ENCODE measurements at places on chromosomes 16 and 17.

DNA sequence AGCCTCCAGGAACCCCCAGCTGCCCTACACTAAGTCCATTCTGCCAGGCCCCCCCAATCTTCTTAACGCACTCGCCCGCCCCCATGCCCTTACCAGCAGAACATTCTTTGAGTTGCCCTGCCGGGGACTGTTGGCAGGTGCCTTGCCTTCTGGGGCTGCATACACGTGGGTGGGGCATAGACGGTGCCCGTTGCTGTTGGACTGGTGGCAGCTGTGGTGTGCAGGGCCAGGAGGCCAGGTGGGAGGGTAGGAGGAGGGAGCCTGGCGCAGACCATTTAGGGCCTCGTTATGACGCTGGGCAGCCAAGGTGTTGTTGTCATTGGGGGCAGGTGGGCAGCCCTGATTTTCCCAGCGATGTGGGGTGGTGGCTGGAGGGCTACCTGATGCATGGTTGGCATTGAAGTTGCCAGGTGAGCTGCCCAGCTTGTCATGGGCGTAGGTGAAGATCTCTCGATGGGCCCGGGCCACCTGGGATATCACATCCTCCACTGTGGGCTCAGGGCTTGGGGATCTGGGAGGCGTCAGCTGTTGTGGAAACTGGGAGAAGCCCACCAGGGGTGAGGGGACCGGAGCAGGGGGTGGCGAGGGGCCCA is 4.9 kb downstream of the NR1D1 start:
- DNase-seq = peak; percentile 16

GRCh38 chr16:57266531-57267260 is 17.8 kb downstream of the PLLP start:
- peak; percentile 78 for DNase-seq

- DNase-seq = no peak
Observed at GRCh38 chr17:38590988-38591758, 14.6 kb downstream of the SRCIN1 start.

DNA sequence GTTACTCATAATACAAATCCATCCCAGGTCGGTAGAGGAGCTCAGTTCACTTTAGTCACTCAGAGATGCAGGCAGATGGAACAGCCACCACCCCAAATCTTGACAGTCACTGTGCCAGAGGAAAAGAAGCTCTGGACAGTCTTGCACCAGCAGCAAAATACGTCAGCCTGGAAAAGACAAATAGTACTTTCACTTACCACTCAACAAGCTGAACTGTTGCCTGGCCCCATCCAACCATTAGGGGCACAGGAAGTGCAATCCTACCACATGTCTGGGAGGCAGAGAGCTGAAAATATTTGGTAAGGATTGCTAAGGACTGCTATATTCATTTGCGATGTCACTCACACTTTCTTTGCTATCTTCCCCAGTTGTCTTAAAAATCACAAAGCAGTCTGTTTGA is 239.1 kb upstream of the TOX3 start:
- DNase-seq = no peak

DNA sequence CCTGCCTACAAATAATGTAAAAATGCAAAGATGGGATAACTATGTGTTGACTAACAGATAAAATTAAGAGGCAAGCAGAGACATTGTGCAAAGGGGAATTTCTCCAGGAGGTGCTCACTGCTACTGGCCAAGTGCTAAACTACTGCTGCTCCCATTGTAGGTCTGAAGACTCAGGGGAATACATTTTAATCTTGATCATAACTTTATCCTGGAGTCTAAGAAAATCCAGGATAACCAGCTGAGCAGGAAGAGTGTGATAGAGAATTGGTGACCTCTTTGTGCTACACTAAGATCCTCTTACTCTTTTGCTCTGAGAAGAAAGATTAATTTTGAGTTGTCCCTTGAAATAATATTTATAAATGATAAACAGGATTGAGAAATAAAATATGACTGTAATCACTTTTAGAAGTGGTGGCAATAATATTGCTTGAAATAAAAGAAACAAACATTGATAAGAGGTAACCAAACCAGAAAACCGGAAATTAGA is 5.9 kb downstream of the RNF43 start:
- DNase-seq = no peak

DNA sequence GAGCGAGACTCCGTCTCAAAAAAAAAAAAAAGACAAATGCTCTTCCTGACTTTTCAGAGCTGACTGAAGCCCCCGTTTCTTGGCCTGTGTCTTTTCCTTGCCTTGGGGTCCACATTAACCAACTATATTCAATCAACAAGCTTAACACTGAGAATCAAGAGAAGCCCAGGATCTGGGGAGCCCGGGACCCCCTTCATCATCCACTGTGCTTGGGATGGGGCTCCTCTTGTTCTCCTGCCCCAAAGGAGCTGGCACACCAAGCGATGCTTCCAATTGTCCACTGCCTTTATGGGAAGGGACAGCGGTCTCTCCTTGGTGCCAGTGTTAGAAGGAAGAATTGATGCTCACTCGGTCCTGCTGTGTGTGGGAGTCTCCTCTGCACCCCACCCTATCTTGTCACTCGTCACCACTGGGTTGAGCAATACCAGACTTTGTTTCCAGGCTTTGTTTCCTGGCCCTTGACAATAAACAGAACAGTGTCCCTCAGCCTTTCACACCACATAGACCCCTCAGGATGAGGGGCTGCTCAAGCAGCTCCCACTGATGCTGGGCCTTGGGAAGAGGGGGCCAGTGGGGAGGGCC is 146.7 kb downstream of the KCNJ12 start:
- no peak for DNase-seq

All from CD4-positive, alpha-beta T cell treated with Interleukin-17A for 4 hours (primary cell).